ENCODE measurements at places on chromosomes 7 and 10.

DNA sequence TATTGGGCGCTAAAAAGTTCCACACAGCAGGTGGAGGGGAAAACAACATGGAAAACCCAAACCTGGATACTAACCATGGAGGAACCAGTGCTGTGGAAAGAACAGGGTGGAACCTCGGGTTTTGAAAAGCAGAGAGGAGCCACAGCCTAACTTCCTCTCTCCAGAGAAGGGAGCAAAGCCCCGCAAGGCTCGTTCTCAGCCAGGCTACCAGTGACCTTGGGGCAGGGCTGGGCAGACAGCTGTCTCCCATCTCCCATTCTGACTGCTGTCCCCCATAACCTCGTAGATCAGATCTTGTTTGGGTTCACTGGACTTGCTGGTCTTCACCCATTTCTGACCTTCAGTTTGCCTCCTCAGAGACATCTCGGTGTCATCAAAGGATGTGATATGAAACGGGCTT lies 47.5 kb upstream of the FGFR2 start:
- no peak for DNase-seq

- DNase-seq: no peak
Observed at GRCh38 chr10:48699011-48699627, 14.4 kb downstream of the WDFY4 start.

DNA sequence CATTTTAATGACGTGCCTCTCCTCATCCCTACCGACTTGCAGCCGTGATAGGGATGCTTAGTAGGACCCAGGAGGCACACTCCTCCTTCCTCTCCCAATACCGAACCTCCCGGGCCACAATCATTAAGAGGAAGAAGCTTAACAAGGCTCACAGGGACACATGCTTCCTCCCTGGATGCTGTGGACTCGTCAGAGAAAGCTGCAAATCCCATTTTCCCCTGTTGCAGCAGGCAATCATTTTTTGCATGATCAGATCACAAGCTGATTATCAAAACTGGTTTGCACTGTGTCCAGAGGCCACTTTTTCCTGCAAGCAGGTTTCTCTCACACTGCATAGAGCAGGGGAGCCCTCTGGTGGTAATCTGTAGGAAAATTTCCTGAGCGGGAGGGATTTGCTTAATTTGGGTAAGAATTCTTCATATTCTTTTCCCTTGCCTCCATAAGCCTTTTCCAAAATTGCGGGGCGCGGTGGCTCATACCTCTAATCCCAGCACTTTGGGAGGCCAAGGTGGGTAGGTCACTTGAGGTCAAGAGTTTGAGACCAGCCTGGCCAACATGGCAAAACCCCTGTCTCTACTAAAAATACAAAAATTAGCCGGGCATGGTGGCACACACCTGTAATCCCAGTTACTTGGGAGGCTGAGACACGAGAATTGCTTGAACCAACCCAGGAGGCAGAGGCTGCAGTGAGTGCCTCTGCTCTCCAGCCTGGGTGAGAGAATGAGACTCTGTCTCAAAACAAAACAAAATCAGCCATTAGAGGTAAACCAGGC lies 16.1 kb upstream of the LAMB4 start:
- DNase-seq: peak; percentile 62

GRCh38 chr10:131145756-131146155 lies 165.8 kb downstream of the TCERG1L start:
- DNase-seq: no peak

DNA sequence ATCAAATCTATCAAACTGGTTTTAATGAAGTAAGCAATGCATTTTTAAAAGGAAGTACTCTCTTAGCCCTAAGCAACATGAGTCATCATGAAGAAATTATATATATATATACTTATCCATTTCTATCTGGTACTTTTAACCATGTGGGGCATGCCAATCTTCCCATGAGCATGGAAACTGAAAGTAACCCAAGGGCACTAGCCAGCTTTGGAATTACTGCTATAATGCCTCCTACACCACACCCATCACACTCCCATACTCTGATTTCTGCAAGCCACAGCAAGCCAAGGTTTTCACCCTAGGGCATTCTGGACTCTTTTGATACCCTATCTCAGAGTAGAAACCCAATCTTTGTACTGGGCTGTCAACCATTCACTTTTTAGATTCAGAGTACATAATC lies 204.6 kb downstream of the IMMP2L start:
- no peak for DNase-seq

GRCh38 chr7:143497008-143497795 lies 19.5 kb downstream of the TAS2R41 start:
- DNase-seq: no peak

- no peak for DNase-seq
Observed at GRCh38 chr10:46020344-46020657, 10.1 kb downstream of the NCOA4 start.

DNA sequence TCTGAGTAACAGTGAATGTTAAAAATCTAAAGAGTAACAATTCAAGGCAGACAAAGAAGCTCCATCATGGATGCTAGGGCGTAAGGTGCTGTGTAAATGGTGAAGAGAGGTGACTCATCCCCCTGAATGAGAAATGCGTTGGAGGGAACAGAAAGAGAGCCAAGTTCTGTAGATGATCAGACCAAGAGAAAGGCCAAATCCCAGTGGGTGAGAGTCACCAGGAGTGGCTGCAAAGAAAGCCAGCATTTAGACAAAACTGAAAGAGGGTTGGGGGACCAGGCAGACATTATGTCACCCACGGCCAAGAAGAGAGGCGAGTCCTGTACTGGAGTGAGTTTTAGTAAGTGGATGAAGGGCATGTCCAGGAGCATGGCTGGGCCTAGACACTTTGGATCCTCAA lies 153.1 kb downstream of the TRIL start:
- no peak for DNase-seq

DNA sequence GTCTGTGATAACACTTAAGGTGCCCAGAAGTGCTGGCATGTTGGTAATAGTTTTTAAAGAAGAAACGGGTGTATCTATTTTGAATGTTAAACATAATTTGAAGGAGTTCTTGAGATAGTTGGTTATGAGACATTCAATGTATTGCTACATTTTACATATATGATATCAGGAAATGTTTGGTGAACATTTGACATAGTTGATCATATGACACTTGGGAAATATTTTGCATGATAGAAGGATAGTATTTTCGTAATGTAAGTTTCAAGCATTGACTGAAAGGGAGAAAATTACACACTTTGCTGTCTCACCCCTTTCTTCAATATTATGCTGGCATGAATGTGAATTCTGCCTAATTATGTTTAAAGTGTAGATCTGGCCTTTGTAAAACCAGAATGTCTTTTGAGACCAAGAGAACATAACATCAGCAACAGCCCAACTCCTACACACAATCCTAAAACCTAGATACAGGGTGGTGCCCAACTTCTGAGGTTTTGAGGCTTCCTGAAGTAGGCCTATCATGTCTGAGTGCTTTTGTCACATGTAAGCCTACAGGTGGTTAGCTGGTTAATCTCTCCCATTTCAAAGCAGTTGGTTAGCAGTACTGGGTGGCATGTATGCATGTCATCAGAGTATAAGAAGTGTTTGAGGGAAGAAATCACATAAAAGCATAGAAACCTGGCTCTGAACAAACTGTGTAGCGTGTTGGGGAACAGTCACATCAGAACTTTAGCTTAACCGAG lies 2.1 kb downstream of the ADD3 start:
- no peak for DNase-seq

DNA sequence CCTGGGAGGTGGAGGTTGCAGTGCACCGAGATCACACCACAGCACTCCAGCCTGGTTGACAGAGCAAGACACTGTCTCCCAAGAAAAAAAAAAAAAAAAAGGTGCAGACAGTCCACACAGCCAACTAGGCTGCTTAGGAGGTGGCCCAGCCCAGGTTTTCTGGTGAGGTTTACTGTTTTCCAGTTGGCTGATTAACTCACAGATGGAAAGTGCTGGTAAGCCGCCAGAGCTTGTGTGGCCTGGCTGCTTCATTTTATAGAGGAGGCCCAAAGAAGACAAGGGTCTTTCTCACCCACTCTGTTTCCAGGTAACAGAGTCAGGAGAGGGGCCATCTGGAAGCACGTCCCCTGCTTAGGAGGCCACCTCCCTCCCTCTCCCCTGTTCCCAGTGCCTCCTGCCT lies 6.2 kb downstream of the RHBDD2 start:
- no peak for DNase-seq

GRCh38 chr10:71999360-72000072 lies 35.3 kb downstream of the CHST3 start:
- DNase-seq: no peak

GRCh38 chr7:15524077-15524476 lies 37.7 kb downstream of the AGMO start:
- no peak for DNase-seq

DNA sequence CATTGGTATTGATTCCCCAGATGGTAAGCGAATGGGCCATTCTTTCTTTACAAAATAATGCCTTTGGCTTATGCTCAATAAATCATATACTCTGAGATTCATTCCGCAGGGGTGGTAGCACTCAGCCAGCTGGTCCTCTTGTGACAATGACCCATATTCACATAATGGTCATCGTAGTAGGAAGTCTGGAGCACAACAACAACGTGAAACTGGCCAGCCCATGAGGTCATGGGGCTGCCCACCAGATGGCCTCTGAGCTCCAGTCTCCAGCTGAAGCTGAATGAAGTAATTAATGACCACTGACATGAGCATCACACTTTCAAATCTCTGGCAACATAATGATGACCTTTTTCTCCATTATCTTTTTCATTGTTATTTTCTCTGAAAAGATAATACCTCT lies 42.3 kb upstream of the SORCS1 start:
- no peak for DNase-seq

DNA sequence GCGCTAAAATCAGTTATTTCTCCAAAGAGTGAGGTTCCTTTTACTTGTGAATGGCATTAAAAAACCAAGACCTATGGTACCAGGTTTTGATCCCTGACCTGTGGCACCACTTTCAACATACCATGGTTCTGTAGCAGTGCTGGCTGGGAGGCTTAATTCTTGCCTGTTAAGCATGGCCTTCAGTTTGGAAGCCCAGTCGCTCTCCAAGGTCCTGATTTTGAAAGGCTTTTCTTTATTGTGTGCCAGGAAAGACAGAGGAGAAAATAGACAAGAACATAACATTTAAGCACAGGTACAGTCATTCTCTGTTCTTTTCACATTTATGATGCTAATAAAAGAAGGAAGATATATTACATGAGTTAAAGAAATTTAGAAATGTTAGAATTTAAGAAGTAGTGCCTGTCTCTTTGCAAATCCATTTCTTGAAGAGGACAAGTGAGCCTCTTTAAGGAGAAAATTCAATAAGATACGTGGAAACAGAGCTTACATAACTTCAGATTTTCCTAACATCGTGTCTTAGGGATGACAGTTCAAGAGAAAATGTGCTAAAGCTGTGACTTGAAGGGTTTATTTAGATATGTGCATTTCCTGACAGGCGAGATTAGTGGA lies 357.6 kb downstream of the DPP6 start:
- no peak for DNase-seq

DNA sequence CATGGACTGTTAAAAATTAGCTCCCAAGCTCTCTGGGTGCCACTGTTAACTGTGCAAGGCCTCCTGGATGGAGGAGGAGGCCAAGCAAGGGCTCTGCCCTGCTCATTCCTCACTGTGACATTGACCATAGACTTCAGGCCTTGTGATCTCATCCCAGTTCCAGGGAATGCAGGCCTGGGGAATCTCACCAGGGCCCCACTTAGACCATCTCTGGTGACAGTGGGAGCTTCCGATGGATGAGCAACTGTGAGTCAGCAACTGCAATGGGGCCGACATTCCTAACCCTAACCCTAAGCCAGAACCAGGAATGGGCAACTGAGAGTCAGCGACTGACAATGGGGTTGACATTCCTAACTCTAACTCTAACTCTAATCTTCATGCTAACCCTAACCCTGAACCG lies 50.4 kb upstream of the MSMB start:
- DNase-seq: no peak

GRCh38 chr7:154503962-154504550 lies 451.9 kb downstream of the DPP6 start:
- peak; percentile 64 for DNase-seq

DNA sequence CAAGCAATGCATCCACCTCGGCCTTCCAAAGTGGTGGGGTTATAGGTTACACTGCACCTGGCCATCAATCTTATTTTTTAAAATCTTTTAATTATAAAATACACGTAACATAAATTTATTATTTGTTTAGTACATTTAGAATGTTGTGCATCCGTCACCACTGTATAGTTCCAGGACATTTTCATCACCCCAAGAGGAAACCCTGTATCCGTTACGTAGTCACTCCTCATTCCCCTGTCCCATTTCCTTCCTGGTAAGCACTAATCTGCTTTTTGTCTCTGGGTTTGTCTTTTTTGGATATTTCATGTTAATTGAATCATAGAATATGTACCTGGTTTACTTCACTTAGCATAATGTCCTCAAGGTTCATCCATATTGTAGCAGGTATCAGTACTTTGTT lies 51.2 kb downstream of the MAPK8 start:
- DNase-seq: no peak

DNA sequence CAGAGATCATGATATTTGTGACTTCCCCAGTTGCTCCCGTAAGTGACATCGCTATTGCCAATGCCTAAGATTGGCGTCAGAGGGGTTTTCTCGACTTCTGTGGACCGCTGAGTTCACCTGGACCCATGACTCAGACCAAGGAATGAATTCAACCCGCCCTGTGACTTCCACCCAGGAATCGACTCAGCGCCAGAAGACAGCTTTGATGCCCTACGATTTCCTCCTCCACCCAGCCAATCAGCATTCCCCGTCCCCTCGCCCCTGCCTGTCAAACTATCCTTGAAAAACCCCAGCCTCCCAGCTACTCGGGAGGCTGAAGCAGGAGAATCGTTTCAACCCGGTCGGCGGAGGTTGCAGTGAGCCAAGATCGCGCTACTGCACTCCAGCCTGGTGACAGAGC lies 58.3 kb downstream of the MICALL2 start:
- DNase-seq: no peak

- DNase-seq: no peak
Observed at GRCh38 chr10:125262409-125262808, 102.0 kb upstream of the CTBP2 start.

GRCh38 chr7:124700655-124701054 lies 64.9 kb downstream of the GPR37 start:
- no peak for DNase-seq

DNA sequence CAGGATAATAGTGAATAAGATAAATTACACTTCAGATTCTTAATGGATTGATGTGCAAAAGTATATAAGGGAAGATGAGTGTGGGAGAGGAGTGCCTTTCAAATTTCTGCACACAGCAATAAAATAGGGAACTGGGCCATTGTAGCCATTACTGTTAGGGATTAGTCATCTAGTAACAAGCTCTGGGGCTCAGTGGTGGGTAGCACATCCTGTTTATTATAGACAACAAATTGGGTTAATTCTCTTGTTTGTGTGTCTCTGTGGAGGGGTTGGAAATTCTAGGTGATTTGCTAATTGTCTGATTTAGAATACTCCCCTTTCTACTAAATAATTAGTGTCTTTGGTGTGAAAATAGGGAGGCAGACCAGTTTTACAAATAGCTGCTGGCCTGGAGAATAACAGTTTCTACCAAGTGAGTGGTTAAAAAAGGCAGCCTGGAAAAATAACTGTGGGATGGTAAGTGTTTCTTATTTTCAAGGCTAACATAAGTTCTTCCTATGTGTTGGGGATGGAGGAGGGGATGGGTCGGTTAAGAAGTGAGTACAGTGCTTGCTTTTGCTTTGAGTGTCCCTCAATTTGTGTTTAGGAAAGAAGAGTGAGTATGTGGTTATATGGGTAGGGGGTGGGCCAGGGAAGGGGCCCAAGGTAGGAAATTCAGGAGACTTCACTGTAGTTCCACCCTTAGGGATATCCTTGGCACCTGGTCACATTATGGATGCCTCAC lies 43.3 kb upstream of the TMEM248 start:
- DNase-seq: no peak
